ENCODE measurements at places on chromosomes 5 and 9. TPM values are rescaled to one million over a fixed set of nuclear protein-coding genes. Genes with fewer than 3 reads are reported as not detected.

Gene SHLD3
- 2.0 TPM for total RNA-seq

Gene LAMC3
- 23.0 TPM for total RNA-seq

- peak; percentile 72 for DNase-seq
Observed at GRCh38 chr5:159451197-159452052, 121.1 kb upstream of the IL12B start.

GRCh38 chr5:62310426-62311143, 4.6 kb downstream of the KIF2A start:
- DNase-seq = no peak

GRCh38 chr9:37915911-37916470, 12.1 kb upstream of the SLC25A51 start:
- DNase-seq = peak; percentile 82

GRCh38 chr9:134475011-134475790, 148.9 kb downstream of the RXRA start:
- peak; percentile 95 for DNase-seq

- DNase-seq = no peak
Observed at GRCh38 chr9:133836001-133836758, 98.0 kb upstream of the SARDH start.

All from lower leg skin (tissue), 4 donors.